ENCODE measurements at places on chromosomes 1 and 21.

DNA sequence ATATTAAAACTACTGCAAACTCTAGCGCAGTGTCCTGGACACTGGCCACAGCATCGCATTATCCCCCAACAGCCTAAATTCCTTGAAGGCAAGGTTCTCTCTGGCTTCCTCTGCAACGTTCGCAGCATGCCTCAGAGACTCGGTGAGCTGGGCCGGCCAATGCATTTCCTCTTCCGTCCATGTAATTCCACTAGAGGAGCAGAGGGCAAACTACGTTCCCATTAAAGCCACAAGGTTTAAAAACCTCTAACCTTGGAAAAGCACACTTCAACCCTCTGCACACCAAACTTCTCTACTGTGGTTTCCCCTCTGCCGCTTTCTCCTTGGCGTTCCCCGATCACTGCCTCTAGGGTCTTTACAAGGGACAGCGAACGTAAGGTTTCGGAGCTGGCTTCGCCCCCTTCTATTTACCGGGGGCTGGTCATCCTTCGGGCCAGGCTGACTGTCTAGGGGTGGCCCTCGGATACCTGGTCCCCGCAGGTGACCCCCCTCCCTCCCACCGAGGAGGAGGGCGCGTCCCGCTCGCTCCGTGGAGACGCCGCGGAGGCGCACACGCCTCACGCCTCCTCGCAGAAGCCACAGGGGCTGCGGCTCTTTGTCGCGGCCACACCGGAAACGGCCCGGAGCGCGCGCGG is 456 bp upstream of the SMYD2 start:
- DNase-seq = peak; percentile 15

- no peak for DNase-seq
Observed at GRCh38 chr1:16286122-16286521, 49.1 kb upstream of the CPLANE2 start.

DNA sequence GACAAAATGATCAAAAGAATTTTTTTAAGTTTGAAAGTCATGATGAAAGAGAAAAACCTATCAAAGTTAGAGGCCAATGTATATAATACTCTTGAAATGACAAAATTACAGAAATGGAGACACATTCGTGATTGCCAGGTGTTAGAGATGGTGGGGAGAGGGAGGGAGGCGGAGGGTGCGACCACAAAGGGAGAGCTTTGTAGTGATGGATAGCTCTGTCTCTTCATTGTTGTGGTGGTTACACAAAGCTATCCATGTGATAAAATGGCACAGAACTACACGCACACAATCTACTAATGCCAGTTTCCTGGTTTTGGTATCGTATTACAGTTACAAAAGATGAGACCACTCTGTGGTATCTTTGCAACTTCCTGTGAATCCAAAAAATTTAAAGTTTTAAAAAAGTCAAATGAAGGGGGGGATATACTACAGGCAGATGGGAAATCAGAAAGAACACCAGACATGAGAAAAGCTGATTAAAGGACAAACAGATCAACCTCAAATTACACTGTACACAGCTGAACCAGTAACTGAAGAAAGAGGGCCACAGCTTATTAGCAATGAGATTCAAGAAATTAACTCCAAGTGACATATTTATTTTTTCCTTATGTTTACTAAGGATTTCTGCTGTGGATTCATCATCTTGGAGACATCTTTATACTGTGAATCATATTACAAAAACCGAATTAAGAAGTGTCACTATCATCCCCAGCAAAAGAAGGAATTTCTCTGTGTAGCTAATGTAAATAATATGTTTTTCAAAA is 199.1 kb downstream of the SLC45A1 start:
- no peak for DNase-seq

- no peak for DNase-seq
Observed at GRCh38 chr21:26967062-26967913, at the start of gene ADAMTS5. Gene ADAMTS5 (minus strand): TSS chr21:26967088. CDS start chr21:26966391, 697 bp downstream.

DNA sequence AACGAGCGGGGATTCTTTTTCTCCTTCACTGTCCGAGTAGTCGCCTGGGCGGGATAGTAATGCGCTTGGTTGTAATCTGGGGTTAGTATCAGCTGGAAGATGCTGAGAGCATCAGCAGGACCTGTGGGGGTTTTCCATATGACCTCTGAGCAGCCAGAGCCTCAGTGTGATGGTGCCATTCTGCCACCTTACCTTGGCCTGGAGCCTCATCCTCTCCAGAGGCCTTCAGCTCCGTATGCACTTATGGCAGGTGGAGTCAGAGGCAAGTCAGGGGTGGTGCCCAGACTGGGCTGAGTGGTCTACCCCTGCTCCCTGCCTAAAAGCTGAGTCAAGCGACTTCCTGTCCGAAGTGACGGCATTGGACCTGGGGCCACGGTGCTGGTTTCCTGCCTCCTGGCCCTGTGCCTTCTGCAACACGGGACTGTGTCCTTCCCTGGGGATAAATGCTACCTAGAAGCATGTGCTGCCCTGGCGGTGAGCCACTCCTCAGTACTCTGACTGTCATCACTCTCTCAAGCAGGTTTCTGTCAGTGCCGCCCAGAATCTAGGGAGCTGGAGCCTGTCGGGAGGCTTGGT is 24.7 kb downstream of the TENT5C start:
- DNase-seq = no peak

GRCh38 chr1:43554444-43554992 is 23.8 kb downstream of the PTPRF start:
- DNase-seq = no peak

GRCh38 chr1:191396622-191397021 is 761.6 kb upstream of the RGS18 start:
- no peak for DNase-seq

GRCh38 chr1:156667968-156668709 is 9.1 kb downstream of the NES start:
- no peak for DNase-seq

DNA sequence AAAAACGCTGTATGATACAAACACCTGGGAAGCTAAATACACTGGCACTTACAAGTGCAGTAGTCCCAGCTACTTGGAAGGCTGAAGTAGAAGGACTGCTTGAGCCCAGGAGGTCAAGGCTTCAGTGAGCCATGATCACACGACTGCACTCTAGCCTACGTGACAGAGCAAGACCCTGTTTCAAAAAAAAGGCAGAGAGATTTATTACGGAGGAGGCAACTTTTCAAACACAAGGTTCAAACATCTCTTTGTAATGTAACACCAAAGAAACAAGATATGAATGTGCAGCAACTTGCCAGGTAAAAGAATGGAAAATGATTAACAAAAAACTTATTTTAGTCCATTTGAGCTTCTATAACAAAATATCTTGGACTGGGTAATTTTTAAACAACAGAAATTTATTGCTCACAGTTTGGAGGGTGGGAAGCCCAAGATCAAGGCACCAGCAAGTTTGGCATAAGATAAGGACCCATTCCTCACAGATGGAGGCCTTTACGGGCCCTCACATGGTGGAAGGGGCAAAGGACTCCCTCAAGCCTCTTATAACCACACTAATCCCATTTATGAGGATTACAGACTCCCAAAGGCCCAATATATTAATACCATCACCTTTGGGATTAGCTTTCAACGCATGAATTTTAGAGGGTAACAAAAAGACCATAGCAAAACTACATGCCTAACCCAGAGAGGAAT is 73.3 kb downstream of the EVI5 start:
- no peak for DNase-seq

GRCh38 chr1:93844262-93845045 is 34.6 kb downstream of the DNTTIP2 start:
- no peak for DNase-seq

DNA sequence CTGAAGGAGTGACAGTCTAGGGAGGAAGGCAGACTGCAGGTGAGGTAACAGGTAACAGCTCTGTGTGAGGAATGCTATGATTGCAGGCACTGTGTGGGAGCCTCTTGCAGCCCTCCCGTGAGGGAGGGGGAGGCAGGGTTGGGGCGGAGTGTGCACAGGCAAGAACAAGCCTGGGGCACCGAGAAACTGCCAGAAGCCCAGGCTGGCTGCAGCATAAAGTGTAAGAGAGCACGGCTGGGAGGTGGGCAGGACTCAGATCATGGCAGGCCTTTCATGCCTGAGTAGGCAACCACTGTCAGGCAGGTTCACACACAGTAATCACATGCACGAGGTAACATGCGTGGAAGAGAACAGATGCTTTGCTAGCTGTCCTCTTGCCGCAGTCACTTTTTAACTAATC is 11.3 kb upstream of the RHEX start:
- DNase-seq = no peak

DNA sequence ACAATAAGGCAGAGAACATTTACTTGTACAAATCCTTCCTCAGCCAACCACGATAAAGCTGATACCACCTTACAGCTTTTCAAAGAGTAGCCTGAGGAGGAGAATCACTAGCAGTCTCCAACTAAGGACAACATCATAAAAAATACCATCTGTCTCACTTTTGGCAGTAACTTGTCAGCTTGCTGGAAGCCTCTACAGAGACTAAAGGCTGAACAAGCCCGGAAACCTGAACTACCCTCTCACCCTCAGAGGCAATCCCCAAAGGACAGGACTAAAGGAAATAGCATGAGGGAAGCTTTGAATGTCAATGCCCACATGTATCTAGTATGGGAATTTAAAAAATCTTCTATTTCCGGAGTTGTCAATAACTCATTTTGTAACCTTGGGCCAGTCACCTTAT is 10.6 kb downstream of the SRSF4 start:
- no peak for DNase-seq

DNA sequence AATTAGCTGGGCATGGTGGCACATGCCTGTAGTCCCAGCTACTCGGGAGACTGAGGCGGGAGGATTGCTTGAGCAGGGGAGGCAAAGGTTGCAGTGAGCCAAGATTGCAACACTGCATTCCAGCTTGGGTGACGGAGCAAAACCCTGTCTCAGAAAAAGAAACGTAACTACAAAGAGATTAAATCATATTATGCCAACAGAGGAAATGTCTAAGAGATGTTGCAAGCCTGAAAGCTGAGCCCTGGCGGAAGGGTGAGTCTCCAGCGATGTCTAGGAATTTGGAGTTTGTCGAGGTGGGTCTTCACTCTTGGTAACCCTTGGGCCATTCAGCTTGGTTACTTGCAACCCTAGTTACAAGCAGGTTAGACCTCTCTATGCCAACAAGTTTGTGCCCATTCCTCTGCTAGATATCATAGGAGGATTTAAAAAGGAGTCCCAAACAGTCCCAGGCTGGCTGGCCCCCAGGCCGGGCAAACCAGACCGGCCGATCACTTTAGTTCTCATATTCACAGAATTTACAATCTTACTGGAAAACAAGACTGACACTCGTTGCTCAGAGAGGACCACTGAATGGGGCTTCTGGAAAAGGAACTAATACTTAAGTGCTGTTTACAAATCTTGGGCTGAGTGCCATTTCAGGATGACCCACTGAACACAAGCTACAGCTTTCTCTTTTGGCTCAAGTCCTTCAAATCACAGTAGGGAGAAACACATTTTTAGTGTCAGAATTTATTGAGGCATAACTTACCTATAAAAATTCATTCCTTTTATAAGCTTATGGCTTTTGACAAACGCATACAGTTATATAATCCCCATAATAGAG is 27.1 kb downstream of the SLC30A1 start:
- DNase-seq = no peak

DNA sequence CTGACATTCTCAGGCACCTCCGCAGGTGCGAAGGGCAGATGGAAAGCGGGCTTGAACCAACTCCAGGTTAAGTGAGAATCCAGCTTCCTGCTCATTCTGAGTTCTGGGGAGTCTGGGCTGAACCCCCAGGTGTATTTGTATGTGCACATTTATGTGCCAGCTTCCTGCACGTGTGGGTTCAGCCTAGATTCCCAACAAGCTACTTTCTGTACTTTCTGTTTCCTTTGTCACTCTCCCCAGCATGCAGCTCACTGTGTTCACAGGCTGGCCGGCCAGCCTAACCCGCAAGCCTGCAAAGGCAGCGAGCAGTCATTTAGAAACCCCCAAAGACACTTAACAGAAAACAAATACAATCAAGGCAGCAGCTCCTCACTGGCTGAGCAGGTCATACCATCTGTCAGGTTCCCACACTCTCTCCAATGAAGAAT is 1.3 kb upstream of the IL19 start:
- peak; percentile 41 for DNase-seq

GRCh38 chr1:59017501-59018231 is 233.8 kb upstream of the JUN start:
- DNase-seq = no peak

DNA sequence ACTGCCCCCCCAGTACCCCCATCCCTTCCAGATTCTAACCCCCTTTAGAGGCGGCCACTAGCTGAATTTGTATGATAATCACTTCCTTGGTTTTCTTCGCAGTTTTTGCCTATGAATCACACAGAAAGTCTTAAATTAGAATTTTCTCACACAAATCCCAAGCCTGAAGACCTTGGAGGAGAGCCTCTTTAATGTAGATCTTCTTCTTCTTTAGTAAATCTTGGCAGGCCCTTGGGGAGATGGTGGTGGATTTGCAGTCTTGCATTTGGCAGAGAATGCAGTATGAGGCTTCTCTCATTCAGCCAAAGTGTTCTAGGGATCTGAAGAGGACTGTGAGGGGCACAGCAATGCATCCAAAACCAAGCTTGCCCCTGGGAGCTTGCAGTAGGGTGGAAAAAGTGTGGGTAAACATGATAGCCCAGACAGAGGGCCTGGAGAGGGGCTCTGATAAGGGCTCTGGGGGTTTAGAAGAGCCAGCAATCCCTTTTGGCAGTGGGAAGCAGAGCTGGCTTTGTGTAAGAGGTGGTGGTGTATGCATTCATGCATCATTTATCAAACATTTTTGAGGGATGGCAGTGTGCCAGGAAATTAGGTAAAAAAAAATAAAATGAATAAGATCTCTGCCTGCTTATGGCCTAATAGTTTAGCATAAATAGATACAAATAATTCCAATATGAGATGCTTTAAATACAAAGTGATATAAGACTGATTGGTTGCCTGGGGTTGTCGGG is 7.7 kb upstream of the CDC42 start:
- DNase-seq = no peak

GRCh38 chr21:27152996-27153395 is 186.1 kb upstream of the ADAMTS5 start:
- DNase-seq = no peak

GRCh38 chr1:14479865-14480264 is 118.6 kb upstream of the KAZN start:
- no peak for DNase-seq

DNA sequence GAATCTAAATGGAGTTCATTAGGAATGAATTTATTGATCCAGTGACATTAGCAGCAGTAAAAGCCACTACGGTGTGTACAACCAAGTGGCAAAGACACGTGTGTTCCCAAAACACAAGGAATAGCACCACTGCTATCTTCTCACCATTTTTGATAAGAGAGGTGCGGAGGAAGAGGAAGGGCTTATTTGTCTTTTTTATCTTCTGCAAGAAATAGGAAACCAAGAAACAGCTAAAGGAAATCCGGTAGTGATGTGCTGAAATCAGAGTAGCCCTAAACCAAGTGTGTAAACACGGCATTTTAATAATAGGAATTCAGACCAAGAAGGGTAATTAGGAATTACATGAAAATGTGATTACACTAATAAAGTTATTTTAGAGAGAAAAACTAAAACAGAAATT is 9.1 kb upstream of the SCYL3 start:
- DNase-seq = no peak

DNA sequence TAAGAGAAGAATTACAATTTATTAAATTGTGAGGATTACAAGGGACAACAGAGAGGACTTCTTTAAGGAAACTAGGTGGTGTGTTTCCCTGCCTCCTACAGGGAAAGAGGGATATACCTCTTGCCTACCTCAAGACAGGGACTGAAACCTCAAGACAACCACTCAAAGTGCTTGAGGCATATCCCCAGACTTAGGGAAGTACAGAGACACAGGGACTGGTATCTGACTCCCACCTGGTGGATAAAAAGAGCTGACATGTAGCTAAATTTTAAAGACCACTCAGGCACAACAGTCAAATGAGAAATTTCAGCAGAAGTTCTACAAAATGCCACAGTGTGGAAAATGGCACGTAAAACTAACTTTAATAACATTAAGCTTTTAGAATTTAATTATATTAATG is 21.3 kb downstream of the DENND2C start:
- no peak for DNase-seq
